ENCODE measurements at places on chromosomes 5 and 9. TPM values are rescaled to one million over a fixed set of nuclear protein-coding genes. Genes with fewer than 3 reads are reported as not detected.

The ADAMTSL1 gene
- total RNA-seq: 45.2 TPM

The ARHGEF39 gene
- 6.3 TPM for total RNA-seq

The GFRA3 gene
- total RNA-seq: 0.27 TPM

The EFCAB9 gene
- not detected for total RNA-seq

The GPX3 gene
- total RNA-seq: 2.4 TPM

The FOXD4L4 gene
- 0.38 TPM for total RNA-seq

The CCL27 gene
- total RNA-seq: 0.84 TPM

The CAPSL gene
- total RNA-seq: not detected

The URM1 gene
- 46.6 TPM for total RNA-seq

The PCDHB16 gene
- total RNA-seq: 24.6 TPM

The GCNT4 gene
- total RNA-seq: 1.8 TPM

The SHLD3 gene
- total RNA-seq: 4.0 TPM

The PCDHB7 gene
- total RNA-seq: 1.6 TPM

The SPINK6 gene
- total RNA-seq: not detected

The AHRR gene
- 10.7 TPM for total RNA-seq

The ISCA1 gene
- total RNA-seq: 27.3 TPM

The ANKRD18A gene
- total RNA-seq: 0.36 TPM
